ENCODE measurements at places on chromosomes 12 and 14. TPM values are rescaled to one million over a fixed set of nuclear protein-coding genes. Genes with fewer than 3 reads are reported as not detected.

The PNMA1 gene
- total RNA-seq: 8.5 TPM

The RNF212B gene
- not detected for total RNA-seq

The IRAK3 gene
- total RNA-seq: 5.2 TPM

The ERP27 gene
- not detected for total RNA-seq

The CLMN gene
- 8.8 TPM for total RNA-seq

The PTPN11 gene
- total RNA-seq: 112 TPM

The LRRIQ1 gene
- not detected for total RNA-seq

The CCDC196 gene
- not detected for total RNA-seq

The TAS2R30 gene
- 2.1 TPM for total RNA-seq

The CIROP gene
- not detected for total RNA-seq

The CDCA3 gene
- total RNA-seq: 0.25 TPM

The CLEC4C gene
- not detected for total RNA-seq

The KCNC2 gene
- not detected for total RNA-seq

The RNASE13 gene
- not detected for total RNA-seq

The KRT80 gene
- not detected for total RNA-seq

DNA sequence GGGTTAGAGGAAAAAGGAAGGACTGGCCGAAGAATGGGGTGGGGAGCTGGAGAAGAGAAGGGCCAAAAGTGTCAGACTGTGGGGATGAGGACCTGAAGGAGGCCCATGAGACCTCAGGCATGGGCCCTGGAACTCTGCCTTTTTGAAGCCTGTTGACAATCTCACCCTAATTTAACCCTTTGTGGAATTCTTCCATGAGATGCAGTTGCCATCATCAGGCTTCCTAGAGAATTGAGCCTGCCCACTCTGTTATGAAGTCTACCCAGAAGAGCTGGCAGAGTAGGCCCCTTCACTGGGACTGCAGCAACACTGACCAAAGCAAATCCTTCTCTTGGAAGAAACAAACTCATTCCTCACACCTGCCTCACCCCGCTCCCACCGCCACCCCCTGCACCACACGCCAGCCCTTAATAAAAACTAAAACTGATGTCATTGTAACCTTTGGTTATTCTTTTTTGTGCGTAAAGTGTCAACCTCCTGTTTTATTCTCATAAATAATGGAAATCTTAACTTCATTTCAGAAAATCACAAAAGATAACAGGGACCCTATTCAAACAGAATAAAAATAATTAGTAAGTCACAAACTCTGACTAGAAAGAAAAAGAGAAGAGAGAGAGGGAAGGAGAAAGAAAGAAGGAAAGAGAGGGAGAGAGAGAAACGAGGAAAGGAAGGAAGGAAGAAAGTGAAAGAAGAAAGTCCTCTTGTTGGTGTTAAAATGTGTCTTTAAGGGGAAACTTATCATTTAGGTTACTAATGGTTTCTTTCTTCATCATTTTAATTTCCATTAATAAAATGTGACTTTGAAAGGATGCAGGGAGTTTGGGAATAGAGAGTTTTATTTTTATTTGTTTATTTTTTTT lies 61.3 kb downstream of the CRADD start:
- no peak for DNase-seq

GRCh38 chr12:13248964-13249363 lies 52.4 kb downstream of the EMP1 start:
- no peak for DNase-seq

DNA sequence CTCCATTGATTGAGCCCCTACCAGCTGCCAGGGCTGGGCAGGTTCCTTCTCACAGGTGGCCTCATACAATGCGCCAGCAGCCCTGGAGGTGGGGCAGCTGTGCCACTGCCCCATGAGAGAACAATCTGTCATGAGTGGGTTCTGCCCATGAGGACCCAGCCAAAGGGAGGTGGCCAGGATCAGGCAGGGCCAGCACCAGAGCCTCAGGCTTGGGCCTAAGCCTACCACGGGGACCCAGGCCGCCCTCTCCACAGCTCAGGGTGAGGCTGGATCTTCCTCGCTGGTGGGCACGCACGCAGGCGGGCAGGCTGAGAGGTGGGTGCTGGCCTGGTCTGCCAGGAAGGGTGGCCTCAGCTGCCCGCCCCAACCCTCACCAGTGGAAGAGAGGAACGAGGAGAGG lies 110.7 kb downstream of the KIF26A start:
- DNase-seq: no peak

- no peak for DNase-seq
Observed at GRCh38 chr14:98444077-98444476, 827.9 kb downstream of the BCL11B start.

DNA sequence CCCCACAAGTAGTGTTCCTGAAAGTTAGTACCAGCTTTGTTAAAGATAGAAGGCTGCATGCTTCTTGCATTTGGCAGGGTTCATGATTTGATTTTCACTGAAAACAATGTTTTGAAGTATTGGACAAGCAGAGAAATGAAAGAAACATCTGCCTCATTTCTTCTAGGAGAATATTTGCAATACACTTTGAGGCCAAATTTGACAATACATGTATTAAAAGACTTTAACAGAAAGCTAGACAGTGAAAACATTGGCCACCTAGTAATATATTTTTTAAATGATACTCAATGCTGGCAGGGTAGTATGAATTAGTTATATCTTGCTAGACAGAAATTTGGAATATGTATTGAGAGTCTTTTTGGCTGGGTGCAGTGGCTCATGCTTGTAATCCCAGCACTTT lies 68.5 kb downstream of the GCH1 start:
- no peak for DNase-seq

- no peak for DNase-seq
Observed at GRCh38 chr14:74179856-74180255, 59.4 kb upstream of the VSX2 start.

DNA sequence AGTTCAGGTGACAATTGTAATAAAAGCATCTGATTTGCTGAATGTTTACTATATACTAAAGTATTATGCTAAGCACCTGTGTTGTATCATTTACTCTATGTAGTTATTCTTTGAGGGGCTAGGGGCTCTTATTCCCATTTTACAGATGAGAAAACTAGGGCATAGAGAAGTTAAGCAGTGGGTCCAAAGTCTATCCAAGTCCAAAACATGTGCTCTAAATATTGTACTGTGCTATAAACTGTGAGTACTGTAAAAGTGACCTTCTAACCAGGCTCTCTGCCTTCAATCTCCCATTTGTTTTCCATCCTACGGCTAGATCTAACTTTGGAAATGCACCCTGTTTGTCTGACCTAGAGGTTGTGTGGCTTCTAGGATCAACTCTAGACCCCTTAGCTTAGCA lies 9.0 kb downstream of the ACVR1B start:
- DNase-seq: no peak

DNA sequence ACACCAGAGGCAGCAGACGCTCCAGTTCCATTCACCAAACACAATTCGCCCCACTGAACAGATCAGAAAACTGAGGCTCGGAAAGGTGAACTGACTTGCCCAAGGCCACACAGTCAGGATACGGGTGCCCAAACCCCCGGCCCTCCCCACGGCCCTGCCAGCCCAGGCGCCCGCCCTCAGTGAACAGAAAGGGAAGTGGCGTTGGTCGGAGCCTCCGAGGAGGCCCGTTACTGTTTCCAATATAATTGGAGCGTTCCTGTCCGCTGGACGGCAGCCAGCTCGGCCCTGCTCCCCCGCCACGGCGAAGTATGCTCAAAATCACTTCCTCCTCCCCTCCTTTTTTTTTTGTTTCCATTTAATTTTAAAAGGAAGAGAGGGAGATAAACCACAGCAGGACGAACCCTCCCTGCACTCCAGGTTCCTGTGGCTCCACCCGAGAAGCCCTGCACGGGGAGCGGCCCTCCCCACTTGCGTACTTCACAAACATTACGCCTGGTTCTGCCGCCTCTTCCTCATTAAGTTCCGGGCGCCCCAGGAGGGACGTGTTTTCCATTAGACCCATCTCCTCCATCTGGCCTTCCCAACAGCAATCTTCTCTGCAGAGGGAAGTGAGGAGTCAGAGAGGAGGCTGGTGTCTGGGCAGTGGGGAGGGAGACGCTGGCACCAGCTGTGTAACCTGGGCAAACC lies 61.1 kb downstream of the NCOR2 start:
- peak; percentile 52 for DNase-seq

GRCh38 chr12:120237360-120238171 lies 28.0 kb downstream of the PXN start:
- peak; percentile 81 for DNase-seq

GRCh38 chr12:49842519-49843352 lies at the start of gene BCDIN3D:
TSS of gene BCDIN3D (minus strand) at chr12:49843106. CDS start at chr12:49843087, 19 bp downstream.
- peak; percentile 80 for DNase-seq

DNA sequence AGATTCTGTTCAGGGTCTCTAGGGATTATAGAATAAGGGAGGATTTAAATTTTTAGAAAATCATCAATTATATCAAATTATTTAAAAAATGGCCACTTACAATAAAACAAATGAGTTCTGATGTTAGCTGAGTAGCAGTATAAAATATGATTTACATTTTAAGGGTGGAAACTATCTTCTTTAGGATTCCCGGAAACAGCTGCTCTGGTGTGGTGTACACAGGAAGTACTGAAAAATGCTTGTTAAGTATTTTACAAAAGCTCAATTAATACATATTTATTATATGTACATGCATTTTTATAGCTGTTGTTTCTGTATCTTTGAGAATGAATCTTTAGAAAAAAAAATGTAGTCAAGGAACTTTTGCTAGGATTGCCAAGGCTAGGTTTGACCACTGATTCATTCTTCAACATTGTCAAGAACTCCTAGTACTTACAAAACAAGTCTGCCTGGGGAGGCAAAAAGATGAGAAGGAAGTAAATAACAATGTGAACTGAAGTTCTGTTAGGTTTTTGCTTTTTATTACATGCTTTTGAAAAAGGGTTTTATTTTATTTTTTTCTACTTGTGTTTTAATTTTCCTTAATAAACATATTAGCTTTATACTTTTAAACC lies 48.0 kb downstream of the ARF6 start:
- no peak for DNase-seq

- no peak for DNase-seq
Observed at GRCh38 chr12:45298721-45299692, 83.1 kb downstream of the ANO6 start.

GRCh38 chr12:68031881-68032739 lies 42.9 kb downstream of the IFNG-AS1 start:
- no peak for DNase-seq

Measured in gastrocnemius medialis (tissue), 4 donors.